ENCODE measurements at places on chromosomes 12 and 14.

GRCh38 chr14:25411781-25412757, 362.1 kb upstream of the STXBP6 start:
- no peak for DNase-seq

DNA sequence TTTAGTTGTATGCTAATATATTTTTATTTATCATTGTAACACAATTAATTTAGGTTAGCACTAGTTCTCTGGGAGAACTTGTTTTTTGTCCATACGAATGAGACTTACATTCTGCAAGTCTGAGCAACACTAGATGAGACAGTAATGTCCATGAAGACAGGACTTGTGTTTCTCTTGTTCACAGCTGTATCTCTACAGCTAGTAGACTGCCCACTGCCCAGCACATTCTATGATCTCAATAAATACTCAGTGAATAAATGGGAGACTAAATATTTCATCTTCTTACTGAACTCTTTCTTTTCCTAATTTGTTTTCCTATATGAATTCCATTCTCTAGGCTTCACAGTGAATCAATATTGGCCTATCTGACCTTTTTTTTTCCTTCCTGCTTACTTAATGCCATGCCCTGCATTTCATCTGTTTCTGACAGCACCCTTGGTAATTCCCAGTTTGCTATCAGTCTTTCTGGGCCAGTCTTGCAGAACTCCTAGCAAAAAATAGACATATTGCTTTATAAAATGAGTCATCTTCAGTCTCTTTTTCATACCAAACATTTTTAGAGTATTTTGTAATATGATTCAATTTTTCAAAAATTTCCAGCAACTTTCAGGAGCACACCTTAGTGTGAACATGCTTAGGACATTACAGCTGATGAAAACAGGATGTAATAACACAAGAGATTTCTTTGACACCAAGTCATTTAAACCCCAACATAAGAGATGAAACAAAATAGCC, 185.5 kb upstream of the ATP2B1 start:
- DNase-seq = no peak

DNA sequence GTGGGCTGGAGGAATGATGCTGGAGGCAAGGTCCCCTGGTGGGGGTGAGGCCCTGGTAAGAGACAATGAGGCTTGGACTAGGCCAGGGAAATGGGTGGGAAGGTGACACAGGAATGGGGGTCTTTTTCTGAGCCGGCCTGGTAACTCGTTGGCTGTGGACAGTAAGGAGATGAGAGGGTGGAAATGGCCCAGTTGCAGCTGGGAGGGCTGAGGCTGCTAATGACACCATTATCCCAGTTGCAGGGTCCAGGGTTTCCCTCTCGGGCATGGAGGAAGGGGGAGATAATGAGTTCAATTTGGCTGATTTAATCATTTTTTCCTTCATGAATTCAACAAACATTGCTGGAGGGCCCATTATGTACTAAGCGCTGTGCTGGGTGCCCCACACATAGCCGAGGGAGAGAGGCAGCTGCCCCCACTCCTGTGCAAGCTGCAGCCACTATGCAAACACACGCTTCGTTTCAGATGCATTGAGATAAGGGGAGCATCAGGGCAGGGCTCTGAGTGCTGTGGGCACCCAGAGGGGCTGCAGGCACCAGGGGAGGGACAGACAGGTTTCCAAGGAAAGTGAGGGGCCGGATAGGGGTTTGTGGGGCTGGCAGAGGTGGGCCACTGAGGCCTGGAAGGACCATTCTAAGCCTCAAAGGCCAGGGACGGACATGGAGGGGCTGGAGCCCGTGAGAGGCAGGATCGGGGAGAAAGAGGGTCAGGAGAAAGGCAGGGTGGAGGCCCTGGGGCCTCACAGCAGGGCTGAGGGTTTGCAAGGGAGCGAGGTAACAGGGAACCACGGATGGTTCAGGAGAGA, 43.2 kb upstream of the MEG3 start:
- DNase-seq = no peak

DNA sequence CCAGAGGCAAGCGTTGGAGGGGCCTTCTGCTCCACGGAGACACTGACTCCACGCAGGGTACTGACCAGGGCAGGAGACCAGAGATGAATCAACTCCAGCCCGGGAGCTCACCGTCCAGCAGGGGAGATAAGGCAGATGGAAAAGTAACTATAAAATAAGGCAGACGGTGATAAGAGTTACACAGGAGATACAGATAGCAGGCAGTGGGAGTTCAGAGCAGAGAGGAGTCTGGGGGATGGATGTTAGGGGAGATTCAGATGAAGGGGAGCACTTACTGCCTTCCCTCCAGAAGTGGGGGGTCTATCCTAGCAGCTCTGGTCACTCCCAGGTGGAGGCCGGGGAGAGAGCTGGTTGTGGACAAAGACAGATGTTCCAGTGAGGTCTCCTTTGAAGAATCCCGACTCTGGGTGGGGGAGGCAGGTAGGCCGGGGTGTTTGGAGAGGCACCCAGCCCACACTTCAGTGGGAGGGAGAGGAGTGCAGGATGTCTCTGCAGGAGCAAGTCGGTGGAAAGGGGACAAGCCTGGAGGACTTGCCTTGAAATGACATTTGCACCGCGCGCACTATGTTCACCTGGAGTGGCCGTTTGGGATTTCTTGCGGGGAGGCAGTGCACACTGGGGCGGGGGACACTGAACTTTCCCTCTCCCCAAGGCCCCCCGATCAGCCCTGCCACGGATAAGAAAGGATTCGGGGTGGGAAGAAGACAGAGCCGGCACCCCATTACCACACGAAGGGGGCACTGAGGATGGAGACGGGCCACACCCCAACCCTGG, 1.2 kb downstream of the PITPNM2 start:
- DNase-seq = no peak

DNA sequence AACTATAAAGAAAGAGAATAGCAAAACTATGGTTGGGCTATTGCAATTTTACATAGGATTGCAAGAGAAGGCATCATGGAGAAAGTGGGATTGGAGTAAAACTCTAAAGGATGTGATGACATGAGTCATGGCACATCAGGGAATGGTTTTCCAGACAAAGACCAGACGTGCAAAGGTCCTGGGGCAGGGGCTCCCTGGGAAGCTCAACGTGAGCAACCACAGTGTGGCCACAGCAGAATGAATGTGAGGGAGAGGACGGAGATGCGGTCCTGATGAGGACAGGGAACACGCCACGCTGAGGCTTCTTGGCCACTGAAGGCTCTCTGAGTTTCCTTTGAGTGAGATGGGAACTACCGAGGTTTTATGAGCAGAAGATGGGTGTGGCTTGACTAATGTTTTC, 38.2 kb downstream of the FZD10 start:
- no peak for DNase-seq

DNA sequence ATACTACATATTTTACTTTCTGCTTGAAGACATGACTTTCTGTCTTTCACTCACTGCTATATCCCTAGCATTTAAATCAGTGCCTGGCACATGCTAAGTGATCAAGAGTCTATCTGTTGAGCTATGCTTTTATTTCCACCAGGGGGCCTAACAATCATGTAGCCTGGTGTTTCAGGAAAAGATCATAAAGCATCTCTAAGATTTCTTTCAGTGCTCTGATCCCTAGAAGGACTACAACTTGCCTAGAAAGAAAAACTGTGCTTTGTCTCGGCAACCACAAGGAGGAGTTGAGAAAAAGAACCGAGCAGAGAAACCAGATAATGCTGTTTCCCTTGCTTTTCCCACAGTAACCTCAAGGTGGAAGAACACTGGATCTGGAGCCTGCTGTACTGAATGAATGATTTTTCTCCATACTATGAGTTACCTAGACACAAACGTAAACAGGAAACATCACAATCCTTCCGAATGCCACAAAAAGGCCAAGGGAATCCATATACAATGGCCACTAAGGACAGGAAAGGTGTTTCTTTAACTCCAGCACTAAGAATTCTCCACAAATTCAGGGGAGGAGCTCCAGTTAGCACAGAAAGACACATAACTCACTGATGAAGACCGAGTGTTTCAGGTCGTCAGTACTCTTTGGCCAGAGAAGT, 1.2 kb downstream of the CRY1 start:
- peak; percentile 79 for DNase-seq

- DNase-seq = no peak
Observed at GRCh38 chr12:1419849-1420371, 174.5 kb downstream of the FBXL14 start.

- DNase-seq = no peak
Observed at GRCh38 chr14:96040828-96041371, 1.7 kb downstream of the C14orf132 start.
